Pulmonary artery endothelial cell (primary cell): ENCODE measurements at places on chromosomes 5 and 9. TPM values are rescaled to one million over a fixed set of nuclear protein-coding genes. Genes with fewer than 3 reads are reported as not detected.

GRCh38 chr9:101689039-101689438, 49.4 kb downstream of the GRIN3A start:
- DNase-seq: no peak

DNA sequence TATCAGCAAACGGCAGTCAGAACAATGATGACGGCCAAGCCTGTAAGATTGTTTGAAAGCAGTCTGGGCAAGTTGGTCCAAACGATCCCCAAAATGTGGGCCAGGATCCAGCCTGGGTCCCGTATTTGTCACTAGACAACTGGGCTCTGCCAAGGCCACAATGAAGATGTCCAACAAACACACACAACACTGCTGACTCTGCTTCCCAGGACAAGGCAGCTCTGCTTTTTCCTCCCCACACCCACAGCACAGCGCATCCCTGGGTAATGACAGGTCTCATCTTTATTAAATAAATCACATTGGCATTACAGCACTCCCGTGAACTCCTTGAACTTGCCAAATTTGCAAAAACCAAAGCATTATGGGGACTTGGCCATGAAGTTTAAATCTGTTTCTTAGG, 424.1 kb upstream of the ACTBL2 start:
- DNase-seq: no peak

INSL6 gene
- not detected in 2 replicates for total RNA-seq

OTULINL gene
- 0.07 and 0.14 TPM in 2 replicates for total RNA-seq

TRIM36 gene
- 0.26 and 0.74 TPM in 2 replicates for total RNA-seq

F12 gene
- 1.1 and 1.5 TPM in 2 replicates for total RNA-seq
